ENCODE measurements at places on chromosomes 5 and 9.

DNA sequence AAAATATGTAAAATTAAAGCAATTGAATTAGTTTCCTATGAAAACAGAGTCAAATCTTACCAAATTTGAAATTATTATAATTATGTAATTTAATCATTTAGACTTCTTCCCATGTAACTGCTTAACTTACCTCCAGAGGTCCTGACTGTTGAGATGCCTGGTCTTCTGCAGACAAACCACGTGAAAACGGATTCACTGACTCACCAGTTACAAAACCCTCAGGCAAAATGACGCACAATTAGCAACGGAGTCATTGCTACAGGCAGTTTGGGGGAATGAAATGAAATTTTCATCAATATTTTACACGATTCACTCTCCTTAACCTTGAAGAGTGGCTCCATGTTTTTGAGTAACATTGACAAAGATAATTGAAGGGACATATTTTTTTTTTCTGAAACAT, 460.8 kb downstream of the MTRR start:
- no peak for DNase-seq

DNA sequence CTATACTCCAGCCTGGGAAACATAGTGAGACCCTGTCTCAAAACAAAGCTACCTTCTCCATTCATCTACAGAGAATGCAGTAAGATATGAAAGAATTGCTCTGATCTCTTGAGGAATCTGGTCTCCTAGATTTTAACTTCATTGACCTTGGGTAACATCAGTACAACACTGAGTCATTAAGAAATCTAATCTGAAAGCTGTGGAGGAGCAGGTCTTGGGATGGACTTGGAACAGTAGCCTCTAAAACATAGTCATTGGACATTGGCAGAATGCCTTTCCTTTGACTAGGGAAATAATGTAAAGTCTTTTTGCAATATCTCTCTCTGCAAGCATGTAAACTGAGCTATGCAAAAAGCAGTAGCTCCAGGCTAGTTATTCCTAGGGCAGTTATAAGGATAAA, 58.1 kb downstream of the KCNN2 start:
- DNase-seq = no peak

DNA sequence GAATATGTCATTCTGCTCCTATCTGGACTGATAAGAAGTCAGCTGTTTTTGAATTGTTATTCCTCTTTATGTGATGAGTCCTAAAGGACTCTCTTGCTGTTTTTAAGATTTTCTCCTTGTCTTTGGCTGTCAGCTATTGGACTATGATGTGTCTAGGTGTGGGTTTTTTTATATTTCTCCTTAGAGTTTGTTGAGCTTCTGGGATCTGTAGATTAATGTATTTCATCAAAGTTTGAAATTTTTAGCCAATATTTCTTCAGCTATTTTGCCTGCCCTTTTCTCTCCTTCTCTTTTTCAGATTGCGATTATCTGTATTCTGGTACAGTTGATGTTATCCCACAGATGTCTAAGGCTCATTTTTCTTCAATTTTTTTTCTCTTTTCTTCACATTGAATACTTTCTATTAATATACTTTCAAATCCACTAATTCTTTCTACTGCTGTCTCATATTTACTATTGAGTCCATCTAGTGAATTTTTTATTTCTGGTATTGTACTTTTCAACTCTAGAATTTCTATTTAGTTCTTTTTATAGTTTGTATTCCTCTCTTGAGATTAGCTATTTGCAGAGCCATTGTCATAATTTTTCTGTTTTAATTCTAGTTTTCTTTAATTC, 31.1 kb downstream of the RPS23 start:
- DNase-seq = no peak

GRCh38 chr9:70261131-70261870, 2.5 kb downstream of the SMC5 start:
- DNase-seq = no peak

- no peak for DNase-seq
Measured at GRCh38 chr5:175747539-175748060, 89.7 kb downstream of the HRH2 start.

GRCh38 chr5:9483243-9483642, 62.6 kb downstream of the SEMA5A start:
- DNase-seq = no peak

DNA sequence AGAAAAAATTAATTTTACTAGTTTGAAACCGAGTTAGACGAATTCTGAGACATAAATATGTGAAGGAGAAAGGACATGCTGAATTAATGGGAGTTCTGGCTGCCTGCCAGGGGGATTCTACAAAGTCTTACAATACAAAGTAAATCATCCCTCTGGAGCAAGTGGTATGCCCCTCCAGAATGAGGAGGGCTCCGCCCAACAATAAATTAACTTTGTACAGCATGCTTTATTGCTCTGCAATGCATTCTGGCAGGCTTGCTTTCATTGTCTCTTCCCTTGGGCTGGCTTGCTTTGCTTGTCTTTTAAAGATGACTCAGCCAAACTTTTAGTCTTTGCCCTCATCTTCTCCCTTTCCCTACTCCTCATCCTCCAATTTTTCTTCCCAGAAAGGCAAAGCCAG, 11.7 kb upstream of the PCDHB1 start:
- DNase-seq = no peak

DNA sequence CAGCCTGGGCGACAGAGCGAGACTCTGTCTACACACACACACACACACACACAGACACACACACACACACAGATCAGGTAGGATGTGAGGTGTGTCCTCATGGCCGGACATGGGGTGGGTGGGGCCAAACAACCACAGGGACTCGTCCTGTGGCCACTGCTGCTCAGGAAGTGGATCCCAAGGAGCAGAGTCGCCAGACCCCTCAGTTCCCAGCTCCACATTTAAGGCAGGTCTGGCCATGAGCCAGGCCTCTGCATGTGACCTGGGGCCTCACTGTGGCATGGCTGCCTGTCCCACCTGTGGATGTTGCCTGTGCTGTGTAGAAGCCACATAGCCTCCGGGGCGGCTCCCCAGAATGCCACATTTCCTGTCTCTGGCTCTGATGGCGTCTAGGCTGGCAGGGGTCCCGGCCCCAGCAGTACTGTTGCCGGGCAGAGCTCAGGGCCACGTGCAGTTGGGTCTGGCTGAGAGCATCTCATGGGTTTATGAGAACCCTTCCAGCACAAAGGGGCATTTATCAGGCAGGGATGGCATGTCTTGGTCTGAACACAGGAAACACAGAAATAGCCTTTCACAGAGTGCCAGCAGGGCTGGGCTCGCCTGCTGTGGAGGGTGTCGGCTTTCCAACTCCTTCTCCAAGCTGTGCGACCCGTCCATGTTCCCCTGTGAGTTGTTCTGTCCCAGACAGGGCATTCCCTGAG, 9.9 kb upstream of the NINJ1 start:
- peak; percentile 53 for DNase-seq

GRCh38 chr5:132098151-132098594, 24.6 kb downstream of the CSF2 start:
- peak; percentile 68 for DNase-seq

DNA sequence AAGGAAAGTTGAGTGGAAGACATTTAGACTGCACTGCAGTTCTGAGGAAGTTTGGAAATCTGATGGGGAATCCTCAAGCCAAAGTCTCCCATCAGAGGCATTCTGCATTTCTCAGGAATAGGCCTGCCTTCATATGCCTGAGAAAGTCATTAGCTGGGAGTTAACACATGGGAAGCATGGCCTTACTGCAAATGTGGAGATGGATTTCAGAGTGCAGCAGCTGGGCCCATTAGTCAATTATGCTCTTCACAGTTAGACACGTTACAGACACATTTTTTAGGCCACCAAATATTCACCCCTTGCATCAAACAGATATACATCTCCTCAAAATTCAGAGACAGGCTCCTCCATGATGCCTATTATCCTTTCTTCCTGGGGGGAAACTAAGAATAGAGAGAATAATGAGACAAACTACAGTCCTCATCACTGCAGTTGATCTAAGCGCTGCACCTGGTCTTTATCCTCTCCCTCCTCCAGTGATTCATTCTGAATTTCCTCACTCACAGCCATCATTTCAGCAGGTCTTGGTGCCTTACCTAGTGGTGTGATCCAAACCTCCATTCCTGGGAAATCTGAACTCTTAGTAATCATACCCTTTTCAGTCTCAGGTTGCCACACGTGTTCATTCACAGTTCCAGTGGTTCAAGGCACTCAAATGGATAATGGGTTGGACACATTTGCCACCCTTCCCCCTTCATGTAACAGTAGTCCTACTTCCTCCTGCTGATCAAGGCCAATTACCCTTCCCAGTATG, 47.9 kb upstream of the PPP2CA start:
- DNase-seq = no peak

DNA sequence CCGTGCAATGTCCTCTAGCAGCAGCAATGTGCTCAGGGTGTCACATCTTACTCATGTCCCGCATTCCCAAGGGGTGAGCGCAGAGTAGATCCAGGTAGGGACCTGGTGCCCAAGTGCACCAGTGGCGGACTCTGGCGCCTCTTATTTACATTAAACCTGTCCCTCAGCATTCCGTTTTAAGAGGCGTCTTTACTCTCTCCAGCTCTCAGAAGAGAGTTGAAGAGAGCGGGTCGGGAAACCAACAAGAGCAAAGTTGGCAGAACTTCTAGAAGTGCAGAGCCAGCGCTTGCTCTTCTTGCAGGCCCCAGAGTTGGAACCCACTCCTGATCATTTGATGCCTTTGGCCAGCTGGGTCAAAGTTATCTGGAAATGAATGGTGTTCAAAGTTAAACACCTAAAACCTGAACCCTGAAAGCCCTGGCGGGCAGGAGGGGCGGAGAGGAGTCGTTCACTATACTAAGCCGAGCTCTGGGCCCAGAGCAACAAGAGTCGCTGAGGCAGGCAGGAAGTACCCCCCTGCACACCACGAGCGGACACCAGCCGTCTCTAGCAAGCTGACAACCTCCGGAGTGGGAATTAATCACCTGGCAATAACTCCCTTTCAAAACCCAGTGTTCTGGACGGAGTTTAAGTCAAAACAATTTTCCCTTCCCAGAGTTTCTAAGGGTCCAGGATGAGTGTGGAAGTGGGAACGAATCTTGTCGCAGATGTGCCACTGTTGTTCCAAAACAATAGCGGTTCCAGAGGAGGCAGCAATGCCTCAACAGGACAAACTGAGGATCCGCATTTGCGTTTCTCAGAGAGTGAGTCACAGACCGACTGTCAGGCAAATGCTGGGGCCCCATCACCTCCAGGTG, 122.8 kb downstream of the TMEM161B start:
- DNase-seq = peak; percentile 24

GRCh38 chr5:89901346-89901745, 508.2 kb downstream of the CETN3 start:
- DNase-seq = no peak

DNA sequence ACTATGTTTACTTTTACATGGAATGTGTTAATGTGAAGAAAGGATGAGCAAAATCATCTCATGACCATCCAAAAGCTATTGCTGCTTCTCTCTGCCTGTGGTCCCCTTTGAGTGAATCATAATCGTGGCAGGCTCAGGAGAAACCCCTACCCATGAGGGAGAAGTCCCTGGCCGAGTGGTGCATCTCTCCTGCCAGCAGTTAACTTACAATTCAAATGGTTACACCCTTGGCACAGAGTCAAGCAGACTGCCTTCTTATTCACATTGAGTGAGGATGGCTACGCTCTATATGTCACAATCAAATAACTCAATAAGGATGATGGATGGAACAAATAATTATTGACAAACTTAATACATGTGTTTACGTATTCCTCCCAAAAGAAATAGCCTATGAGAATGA, 179.1 kb downstream of the FGF1 start:
- no peak for DNase-seq

DNA sequence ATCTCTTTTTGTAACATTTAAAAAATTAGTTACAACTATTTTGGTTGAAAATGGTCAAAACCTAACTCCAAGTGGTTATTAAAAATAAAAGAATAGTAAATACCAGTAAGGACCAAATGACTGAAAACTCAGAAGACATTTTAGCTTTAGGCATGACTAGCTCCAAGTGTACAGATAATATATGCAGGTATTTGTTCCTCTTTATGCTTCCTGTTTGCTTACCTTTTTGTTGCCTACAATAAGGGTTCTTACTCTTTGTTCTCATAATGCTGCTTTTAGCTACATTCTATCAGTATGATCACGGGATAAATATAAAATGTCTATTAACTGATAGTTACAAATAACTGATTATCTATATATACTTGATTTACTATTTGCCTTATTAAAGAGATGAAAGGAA, 259.6 kb downstream of the CDH12 start:
- DNase-seq = no peak

DNA sequence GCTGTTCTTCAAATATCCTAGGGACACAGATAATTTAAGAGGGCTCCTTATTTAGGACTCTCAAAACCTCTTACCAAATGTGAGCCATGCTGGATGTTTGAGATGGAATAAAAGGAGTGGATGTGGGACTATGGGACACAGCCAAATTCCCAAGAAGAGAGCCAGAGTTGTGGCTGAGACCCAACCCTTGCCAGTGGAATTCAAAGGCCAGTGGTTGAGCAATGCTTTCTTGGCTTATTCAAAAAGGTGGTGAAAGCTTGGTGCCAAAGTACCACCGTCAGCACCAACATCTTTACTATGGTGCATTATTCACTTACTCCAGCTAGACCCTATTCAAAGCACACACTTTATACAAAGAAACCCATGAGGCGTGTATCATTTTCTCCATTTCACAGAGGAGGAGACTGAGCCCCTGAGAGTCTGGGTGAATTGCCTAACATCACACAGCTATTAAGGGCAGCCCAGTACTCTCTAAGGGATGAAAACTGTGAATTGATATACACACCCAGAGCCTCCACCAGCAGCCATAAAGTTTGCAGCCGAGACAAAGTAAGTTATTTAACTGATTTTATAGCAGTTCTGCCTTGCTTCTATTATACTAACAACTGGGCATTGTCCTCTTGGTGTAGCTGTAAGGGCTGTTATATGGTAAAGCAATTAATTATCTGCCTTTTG, 391.7 kb downstream of the ACTL7B start:
- DNase-seq = no peak
